ENCODE measurements at places on chromosomes 2 and 18.

DNA sequence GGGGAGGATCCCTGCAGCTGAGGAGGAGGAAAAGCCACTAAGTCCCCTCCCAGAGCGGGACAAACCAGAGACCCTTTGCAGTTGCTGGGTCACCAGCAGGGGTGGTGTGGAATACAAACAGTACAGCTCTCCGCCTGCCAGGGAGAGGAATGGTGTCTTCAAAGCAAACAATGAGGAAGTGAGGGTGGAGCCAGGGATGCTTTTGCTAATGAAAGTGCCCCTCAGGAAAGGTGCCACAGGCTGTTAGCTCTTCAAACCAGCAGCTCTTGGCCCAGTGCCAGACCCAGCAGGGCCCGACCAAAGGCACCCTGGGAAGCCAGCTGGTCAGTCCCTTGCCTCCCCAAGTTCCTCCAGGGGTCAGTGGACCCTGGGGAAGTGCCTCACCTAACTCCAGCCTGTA, 102.8 kb downstream of the HIBCH start:
- DNase-seq, result no peak

GRCh38 chr18:49621717-49622351, 60.0 kb downstream of the LIPG start:
- no peak for DNase-seq

GRCh38 chr2:4291430-4291829, 588.1 kb downstream of the DCDC2C start:
- peak; percentile 43 for DNase-seq

- DNase-seq, result no peak
These were observed 232.8 kb downstream of the MBD5 start for GRCh38 chr2:148253685-148254084.

DNA sequence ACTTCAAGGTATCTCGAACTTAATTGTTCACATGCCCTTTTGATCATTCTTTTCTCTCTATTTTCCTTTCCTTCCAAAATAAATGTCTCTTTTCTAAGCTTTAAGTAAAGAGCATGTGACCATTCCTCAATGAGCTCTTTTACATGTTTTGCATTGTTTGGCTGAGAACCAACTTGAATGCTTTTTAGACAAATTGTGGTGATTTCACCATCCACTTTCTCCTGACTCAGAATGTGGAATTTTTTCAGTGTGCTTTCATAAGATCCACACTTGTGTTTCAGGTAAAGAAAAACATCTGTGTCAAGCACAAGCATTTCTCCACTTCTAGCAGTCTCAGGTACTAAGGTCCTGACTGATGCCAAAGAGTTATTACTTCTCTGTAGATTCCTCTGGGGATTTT, 10.7 kb downstream of the RBM43 start:
- no peak for DNase-seq

- no peak for DNase-seq
These were observed 10.3 kb downstream of the HOXD3 start for GRCh38 chr2:176167398-176167797.

DNA sequence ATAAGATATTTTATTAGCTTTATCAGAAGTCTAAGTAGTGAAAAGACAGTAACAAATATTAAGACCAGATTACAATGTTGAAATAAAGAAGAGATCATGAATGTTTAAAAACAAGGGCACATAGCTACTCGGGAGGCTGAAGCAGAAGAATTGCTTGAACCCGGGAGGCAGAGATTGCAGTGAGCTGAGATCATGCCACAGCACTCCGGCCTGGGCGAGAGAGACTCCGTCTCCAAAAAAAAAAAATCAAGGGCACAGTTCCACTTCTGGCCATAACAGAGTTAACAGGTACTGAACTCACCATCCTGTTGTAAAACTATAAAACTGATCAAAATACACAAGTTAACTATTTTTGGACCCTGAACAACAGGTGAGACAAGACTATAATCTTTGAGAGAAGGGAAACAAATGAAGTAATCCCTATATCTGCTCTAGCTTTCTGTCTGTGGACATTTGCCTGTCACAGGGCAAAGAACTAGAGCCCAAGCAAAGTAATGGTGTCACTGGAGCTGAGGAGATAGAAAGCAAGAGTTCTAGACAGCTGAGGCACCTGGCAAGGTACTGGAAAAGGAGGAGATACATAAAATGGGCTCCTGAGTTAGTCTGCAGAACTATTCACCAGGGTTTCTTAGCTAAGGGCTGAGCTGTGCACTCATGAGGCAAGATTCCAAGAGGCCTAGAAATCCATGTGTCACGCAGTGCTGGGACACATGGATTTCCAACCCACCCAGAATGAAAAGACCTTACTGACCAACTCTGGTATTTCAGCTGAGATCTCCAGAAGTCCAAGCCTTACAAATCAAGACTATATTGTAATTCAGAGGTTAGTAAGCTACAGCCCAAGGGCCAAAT, 15.2 kb downstream of the MMADHC start:
- DNase-seq, result no peak

DNA sequence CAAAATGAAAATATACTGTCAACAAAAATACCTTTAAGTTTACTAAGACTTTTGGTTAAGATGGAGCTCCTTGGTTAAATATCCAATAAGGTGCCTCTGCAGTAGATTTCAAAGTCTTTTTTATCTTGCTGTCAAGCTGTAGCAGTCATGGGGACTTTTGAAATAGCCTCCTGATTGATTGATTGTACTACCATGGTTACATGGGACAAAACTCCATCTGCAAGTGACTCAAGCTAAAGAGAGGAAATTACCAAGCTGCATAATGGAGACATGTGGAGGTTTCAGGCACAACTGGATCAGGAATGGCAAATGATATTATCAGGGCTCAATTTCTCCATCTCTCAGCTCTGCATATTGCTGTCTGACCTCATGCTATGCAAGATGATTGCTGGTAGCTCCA, 73.4 kb upstream of the ST8SIA3 start:
- no peak for DNase-seq

GRCh38 chr2:74908748-74909444, 49.5 kb upstream of the POLE4 start:
- no peak for DNase-seq

GRCh38 chr2:15645300-15645699, 53.6 kb downstream of the DDX1 start:
- DNase-seq, result no peak

DNA sequence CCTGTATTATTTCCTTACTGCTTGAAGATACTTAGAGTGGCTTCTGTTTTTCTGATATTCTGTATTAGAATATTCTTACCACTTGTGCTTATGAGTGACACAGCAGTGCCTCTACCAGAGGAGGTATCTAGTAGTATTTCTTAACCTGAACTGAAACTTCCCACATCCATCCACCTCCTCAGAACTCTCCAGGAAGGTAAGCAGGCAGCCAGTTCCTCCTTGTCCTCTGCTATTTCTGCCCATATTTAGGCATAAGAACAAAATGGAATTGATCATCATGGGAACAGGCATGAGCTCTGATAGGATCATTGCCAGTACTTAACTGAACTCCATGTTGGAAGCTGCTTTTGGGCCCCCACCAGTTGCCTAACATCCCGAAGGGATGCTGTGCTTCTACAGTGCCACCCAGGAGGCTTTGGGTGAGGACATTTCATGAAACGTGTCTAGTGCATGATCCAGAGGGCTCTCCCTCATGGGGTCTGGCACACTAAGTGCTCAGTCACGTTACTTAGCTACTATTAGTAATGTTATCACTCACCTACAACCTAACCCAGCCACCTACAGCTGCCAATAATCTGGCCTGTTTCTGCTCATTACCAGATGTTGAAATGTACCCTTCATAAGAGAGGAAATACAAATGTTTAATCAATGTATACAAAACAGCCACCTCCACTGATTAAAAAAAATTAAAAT, 520.7 kb downstream of the EIPR1 start:
- DNase-seq, result no peak

GRCh38 chr2:126660971-126661370, 5.0 kb downstream of the GYPC start:
- DNase-seq, result no peak

- no peak for DNase-seq
These were observed 137.5 kb upstream of the RNF152 start for GRCh38 chr18:62030091-62030985.

GRCh38 chr2:228038967-228039366, 142.5 kb downstream of the SPHKAP start:
- no peak for DNase-seq

- no peak for DNase-seq
These were observed 9.2 kb upstream of the CD28 start for GRCh38 chr2:203697190-203697589.

DNA sequence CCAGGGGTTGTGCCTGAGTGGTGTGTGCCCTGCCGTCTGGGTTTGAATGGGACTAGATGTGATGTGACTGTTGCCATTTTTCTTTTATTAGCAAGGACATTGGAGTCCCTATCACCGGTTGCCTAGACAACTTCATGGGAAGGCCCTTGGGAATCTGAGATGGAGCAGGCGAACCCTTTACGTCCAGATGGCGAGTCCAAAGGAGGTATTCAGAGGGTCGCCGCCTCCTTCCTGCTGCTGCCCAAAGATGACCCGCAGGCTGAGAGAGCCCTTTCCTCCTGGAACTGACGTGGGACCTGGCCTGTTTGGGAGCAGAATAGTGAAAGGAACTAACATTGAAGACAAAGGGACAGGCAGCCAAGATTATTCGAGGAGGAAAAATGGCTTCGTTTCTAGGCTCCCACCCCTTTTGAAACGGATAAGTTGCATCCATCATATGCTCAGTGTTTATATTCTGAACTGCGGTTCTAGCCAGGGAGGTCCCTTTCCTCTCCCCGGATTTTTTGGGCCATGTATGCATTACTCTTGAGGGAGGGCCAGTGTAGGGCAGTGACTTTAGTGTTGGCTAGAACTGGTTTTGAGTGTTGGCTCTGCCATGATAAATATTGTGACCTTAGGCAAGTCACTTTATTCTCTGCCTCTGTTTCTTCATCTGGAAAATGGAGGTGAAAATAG, 673 bp downstream of the CENPO start:
- no peak for DNase-seq

DNA sequence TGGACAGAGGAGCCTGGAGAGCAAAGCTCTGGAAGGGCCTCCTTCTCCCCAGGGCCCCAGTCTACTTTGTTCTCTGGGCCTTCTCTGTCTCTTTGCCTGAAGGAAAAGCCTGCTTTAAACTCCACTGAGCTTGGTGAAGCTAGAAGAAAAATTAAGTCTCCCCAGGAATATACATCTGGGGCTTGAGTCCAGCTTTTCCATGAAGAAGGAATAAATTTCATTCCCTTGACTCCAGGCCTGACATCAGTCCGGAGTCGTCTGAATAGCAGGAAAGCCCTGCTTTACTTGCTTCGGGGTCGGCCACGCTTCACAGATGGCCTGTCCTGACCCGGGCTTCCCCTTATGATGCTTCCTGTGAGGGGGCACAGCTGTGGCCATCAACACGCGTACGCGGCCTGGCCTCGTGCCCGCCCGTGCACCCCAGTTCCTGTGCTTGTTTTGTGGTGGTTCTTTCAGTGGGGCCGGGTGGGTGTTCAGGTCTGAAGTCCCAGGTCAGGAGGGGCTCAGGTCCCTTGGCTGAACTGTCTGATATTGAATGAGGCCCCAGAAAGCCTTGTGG, 73.6 kb downstream of the ACOXL start:
- peak; percentile 78 for DNase-seq

DNA sequence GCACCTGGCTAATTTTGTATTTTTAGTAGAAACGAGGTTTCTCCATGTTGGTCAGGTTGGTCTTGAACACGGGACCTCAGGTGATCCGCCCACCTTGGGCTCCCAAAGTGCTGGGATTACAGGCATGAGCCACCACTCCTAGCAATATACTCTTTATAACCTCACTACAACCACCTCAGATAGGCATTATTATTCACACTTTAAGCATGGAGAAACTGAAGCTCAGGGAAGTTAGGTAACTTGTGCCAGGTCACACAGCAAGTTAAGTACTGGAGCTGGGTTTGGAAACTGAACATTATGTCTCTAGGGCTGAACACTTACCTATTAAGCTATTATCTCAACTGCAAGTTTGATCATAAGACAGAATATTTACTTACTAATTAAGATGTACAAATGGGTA, 42.6 kb upstream of the ACTR2 start:
- DNase-seq, result no peak

Measured in naive B cell (primary cell).